ENCODE measurements at places on chromosomes 12 and 14. TPM values are rescaled to one million over a fixed set of nuclear protein-coding genes. Genes with fewer than 3 reads are reported as not detected.

FOXN4 gene
- total RNA-seq, result not detected

SLC22A17 gene
- total RNA-seq, result 5.7 TPM

COL2A1 gene
- not detected for total RNA-seq

CDK2 gene
- 29.5 TPM for total RNA-seq

GARIN6 gene
- total RNA-seq, result not detected

CATSPERB gene
- not detected for total RNA-seq

Data from pulmonary artery endothelial cell (primary cell).